ENCODE measurements at places on chromosomes 1 and 21. TPM values are rescaled to one million over a fixed set of nuclear protein-coding genes. Genes with fewer than 3 reads are reported as not detected.

Gene CYP4Z1
- not detected for total RNA-seq

Gene RGS16
- 0.11 TPM for total RNA-seq

Gene RGS5
- total RNA-seq: 2.7 TPM

Gene KCNN3
- total RNA-seq: not detected

Gene MR1
- 25.2 TPM for total RNA-seq

Gene SMYD2
- 49.3 TPM for total RNA-seq

Gene ZNF697
- 8.5 TPM for total RNA-seq

Gene CD244
- total RNA-seq: not detected

- no peak for DNase-seq
Measured at GRCh38 chr1:150498342-150498741, 9.6 kb upstream of the ECM1 start.

DNA sequence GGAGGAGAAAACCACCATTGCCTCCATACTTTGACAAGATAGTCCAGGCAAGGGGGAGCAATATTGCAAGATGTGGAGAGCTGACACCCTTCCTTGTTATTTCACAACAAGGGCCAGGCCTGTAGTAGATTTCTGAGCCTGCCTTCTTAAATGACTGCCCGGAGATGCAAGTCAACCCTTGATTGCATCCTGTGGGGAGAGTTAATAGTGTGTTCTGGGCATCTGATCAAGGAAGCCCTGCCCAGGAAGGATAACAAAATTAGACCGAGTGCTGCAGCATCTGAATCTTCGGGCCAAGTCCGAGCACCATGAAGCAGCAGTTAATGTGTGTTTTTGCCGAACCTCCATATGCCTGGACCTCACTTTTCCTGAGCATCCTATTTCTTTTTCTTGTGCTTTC is 382.3 kb downstream of the PRDM2 start:
- DNase-seq: no peak

DNA sequence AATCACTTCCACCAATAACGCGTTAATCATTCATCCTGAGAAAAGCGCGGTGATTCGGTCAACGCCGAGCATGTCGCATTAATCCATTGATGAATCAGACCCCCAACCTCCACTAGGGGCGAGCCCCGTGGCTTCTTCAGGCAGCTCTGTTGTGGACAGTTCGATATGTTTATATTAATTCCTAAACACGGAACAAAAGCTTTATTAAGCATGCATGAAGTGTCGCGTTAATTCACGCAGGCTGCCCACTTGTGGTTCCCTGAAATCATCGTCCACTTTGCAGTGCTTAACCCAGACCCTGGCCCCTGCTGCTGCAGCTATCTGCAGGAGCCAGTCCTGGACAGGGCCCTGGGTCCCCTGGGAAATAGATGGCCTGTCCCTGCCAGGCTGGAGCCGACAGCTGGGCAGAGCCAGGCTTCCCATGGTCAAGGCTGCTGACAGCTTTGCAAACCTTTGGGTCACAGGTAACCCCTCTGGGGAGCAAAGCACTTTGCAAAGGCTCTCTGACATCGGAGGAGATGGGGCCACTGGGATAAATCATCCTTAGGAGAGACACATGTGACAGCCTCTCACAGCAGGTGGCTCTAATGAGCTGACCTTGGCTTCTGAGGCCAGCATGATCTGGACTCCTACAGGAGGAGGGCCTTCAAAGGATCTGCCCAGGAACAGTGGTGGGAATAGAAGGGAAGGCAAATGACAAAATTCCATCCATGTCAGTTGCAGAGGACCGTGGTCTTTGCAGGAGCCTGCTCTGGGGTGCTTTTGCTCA is 137.0 kb upstream of the AJAP1 start:
- no peak for DNase-seq

DNA sequence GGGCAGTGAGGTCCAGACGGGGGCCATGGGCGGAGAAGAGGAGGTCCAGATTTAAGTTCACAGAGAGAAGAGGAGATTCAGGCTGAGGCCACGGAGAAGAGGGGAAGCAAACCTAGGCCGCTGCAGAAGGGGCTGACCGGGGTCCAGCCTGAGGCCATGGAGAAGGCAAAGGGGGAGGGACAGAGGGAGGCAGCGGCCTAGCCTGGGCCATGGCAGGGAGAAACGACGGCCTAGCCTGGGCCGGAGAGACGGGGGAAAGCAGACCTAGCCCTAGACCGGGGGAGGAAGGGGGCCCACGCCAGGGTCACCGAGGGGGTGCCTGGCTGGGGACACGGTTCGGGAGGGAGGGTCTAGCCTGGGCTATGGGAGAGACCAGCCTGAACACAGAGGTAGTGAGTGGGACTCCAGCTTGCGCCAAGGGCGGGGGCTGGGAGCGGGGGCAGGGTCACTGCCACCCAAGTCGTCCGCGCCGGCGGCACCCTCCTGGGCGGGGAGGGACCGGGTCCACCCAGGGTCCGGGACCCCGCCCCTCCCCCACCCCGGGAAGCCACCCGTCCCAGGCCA is 459 bp downstream of the CAPZB start:
- peak; percentile 73 for DNase-seq

DNA sequence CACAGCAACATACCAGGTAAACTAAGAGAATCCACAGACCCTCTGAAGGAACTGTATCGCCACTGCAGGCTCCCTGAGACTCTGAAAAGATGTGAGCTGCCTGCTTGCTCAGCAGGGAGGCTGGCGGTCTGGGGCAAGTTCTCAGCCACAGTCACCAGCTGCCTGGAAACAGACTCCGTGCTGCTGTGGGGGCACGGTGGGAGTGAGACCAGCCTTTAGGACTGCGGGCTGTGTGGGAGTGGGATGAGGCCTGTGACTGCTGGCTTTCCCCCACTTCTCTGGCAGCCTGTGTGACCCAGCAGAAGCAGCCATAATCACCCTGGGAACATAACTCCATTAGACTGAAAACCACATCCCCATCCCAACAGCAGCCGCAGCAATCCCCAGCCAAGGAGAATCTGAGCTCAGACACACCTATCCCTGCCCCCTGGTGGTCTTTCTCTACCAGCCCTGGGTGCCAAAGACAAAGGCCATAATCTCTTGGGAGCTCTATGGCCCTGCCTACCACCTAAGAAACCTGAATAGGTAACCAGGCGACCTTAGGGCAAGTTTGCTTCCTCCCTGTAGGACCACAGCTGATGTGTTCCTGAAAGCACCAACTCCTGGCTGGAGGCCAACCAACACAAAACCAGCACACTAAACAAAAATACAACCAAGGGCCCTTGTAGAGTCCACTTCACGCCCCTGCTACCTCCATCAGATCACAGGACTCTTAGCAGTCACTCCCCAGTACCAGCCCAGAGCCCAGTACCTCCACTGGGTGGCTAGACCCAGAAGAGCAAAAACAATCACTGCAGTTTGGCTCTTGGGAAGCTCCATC is 151.5 kb downstream of the SMYD3 start:
- DNase-seq: no peak

DNA sequence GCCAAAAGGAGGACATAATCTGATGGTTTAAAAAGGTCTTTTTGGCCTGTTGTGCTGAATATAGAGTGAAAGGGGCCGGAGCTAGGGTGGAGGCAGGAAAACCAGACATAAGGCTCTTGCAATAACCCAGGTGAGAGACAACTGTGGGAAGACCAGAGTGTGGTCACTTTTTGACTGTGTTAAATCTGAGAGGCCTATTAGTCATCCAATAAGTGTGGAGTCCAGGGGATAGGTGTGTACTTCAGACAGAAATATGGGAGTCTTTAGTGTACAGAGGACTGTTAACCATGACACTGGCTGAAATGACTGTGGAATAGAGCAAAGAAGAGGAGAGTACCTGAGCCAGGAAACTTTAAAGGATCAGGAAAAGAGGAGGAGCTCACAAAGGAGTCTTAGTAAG is 89.3 kb downstream of the VAV3 start:
- DNase-seq: no peak

- peak; percentile 85 for DNase-seq
Measured at GRCh38 chr1:83999316-83999819, 436 bp upstream of the TTLL7 start.

DNA sequence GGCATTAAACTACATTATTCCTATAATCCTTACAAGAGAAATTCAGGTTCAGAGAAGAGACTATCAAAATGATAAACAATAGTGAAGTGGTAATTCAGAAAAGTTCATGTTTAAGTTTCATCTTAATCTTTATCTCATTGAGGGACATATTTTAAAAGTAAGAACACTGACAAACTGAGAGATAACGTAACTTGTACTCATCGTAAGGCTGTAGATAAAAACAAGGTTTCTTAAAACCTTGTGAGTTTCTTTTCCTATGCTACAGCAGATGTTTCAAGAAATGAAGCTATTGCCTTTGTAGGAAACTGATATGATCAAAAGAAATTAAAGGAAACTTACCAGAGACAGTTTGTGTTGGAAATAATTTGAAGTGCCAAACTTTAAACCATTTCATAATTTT is 65.0 kb downstream of the RERE start:
- no peak for DNase-seq

DNA sequence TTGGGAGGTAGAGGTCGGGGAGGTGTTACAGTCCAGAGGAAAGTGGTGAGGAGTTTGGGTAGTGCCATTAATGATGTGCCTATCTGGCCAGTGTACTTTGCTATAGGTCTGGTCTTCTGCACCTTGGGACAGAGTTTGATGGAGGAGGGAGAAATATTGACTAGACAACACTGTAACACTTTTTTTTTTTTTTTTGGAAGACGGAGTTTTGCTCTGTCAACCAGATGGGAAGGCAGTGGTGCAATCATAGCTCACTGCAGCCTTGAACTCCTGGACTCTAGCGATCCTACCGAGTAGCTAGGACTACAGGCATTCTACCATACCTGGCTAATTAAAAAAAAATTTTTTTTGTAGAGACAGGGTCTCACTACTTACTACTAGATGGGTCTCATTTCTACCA is 1.9 kb downstream of the SCP2 start:
- DNase-seq: no peak

DNA sequence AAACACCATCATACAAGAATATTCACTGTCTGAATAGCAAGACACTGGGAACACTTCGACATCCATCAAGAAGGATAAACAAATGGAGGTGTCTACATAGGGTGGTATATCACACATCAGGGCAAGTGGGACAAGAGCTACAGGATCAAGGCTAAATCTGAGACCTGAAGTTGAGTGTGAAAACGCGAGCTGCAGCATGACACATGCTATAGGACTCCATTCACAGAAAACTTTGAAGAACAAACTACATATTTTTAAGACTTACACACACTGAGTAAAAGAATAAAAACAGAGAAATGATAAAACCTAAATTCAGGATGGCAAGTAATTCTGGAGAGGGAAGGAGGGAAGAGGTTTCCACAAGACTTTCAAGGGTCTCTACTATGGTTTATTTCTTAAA is 2.1 kb downstream of the TTC39A start:
- peak; percentile 57 for DNase-seq

DNA sequence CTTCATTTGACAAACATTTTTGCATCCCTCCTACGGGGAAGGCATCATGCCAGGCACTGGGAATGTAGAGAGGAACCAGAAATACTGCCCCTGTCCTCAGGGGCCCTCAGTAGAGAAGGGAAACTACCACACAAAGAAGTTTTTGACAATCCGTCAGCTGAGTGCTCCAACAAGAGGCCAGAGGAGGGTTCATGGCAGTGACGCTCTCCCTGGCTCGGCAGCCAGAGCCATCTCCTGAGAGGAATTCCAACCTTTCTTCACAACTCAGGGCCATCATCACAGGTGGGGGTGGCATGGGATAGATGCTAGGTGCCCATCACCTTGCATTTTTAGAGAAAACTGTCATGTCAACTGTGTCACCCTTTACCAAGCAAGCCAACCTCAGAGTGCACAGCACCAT is 154.1 kb downstream of the HIVEP3 start:
- DNase-seq: no peak

- DNase-seq: no peak
Measured at GRCh38 chr1:28176492-28177470, at the start of gene PTAFR. TSS of gene PTAFR (minus strand) at chr1:28176690. CDS start at chr1:28151021, 25,669 bp downstream.

DNA sequence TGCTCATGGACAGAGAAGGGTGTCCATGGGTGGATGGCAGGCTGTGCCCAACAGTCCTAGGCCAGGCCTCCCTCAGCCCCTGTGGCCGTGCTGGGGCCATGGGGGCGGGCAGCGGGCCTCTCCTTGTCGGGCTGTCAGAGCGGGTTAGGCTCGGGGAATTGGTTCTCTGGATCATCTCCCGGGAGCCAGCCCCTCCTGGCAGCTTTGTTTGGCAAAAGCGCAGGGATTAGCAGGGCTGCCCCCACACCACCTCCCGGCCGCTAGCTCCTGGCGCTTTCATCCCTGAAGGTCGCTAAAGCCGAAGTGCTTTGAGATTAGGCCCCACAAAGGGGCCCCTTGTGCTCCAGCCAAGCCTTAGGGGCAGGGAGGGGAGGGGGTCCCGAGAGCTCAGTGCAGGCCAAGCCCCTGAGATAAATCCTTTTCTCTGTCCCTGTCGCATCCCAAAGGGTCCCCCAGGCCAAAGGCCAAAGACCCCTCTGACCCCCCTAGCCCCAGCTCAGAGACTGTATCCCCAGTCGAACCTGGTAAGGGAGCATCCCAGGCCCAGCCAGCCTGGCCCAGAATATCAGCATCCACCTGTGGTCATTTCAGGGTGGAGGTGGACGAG is 9.8 kb upstream of the DMBX1 start:
- no peak for DNase-seq

DNA sequence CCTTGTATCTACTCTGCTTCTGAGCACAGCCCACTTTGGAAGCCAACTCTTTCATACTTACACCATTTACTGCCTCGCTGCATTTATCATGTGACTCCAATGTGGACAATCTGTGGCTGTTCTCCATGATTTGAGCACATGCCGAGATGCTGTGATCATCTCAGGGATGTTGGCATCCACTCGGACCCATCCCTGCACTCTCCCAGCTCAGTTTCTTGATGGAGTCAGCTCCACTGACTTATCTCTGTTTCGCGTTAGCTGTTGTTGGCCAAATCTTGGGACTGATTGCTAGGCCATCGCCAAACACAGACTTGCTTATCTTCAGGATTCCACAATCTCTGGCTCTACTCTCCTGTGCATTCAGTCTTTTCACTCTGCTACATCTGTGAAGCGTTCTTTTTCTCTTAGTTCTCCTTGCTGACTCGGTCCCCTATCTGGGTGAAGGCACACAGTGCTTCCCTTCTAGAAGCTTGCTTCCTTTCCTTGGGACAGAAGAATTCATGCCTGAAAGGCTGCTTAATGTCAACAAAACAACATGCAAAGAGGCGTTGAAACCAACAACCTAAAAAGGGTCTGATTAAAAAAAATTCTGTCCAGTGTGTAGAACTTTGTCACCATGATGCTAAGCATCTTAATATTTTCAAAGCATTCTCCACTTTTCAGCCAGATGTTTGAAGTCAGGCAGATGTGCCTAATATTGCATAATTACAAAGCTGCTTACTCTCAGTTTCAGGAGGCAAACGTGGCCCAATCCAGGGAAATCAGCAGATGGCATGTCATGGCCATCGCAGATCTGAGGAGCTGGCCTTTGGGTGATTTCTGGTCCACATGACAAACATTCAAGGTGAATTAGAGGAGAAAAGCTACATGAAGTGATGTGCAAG is 120.7 kb downstream of the NGF start:
- no peak for DNase-seq

DNA sequence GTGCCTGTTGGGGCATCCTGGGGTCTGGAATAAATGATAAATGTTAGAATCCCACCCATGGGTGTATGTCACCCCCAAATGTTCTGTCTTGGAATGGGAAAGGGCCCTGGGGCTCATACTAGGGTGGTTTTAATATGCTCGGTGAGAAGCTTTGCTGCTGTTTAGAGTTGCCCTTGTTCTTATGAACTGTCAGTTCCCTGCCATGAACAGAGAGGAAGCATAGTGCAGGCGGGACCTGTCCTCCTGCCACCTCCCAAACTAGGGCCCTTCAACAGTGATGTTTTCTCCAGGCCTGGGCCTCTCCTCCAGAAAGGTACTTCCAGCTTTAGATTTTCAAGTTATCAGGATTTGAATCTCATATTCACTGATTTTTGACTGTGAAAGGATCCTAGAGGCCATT is 80.7 kb upstream of the COA6 start:
- DNase-seq: no peak
